Endothelial cell (in vitro differentiated cells): ENCODE measurements at places on chromosomes 6 and 20. TPM values are rescaled to one million over a fixed set of nuclear protein-coding genes. Genes with fewer than 3 reads are reported as not detected.
A peak's percentile ranks its signal among the peaks of the same experiment; 100 is the strongest.

SEL1L2 gene
- total RNA-seq = not detected

CLVS2 gene
- 0.28 TPM for total RNA-seq

TPX2 gene
- 27.2 TPM for total RNA-seq

IMPG1 gene
- total RNA-seq = not detected

HLA-DQB1 gene
- 22.0 TPM for total RNA-seq

TBC1D32 gene
- 12.2 TPM for total RNA-seq

OXT gene
- total RNA-seq = not detected

PAK5 gene
- 0.10 TPM for total RNA-seq

APCDD1L gene
- not detected for total RNA-seq

RPS6KA2 gene
- 105 TPM for total RNA-seq

TDRD6 gene
- 0.21 TPM for total RNA-seq

LPA gene
- total RNA-seq = not detected

FAM8A1 gene
- total RNA-seq = 7.6 TPM

LY86 gene
- not detected for total RNA-seq

MARCKS gene
- total RNA-seq = 669 TPM

EPHA7 gene
- 12.1 TPM for total RNA-seq

COL21A1 gene
- 1.2 TPM for total RNA-seq

DNA sequence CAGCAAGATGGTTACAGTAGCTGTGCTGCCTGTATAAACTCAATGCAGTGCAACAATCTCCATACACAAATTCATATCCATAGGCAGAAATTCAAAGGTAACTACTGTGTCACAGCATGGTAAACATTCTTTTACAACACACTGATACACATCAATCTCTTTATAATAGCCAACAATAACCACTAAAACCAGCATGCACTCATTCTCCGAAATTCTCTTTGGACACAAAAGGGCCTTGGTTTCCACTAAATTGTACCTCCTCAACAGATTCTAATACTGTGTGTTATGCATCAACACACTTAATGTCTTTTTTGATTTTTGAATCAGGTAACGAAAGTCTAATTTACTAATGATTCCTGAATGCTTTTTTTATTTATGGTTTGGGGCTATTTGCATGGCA, 1323.7 kb downstream of the GRIK2 start:
- H3K4me3 ChIP-seq = no peak overlapping the region
- H3K27ac ChIP-seq = no peak overlapping the region
- H3K27me3 ChIP-seq = no peaks in the 10 kb centered on the region

DNA sequence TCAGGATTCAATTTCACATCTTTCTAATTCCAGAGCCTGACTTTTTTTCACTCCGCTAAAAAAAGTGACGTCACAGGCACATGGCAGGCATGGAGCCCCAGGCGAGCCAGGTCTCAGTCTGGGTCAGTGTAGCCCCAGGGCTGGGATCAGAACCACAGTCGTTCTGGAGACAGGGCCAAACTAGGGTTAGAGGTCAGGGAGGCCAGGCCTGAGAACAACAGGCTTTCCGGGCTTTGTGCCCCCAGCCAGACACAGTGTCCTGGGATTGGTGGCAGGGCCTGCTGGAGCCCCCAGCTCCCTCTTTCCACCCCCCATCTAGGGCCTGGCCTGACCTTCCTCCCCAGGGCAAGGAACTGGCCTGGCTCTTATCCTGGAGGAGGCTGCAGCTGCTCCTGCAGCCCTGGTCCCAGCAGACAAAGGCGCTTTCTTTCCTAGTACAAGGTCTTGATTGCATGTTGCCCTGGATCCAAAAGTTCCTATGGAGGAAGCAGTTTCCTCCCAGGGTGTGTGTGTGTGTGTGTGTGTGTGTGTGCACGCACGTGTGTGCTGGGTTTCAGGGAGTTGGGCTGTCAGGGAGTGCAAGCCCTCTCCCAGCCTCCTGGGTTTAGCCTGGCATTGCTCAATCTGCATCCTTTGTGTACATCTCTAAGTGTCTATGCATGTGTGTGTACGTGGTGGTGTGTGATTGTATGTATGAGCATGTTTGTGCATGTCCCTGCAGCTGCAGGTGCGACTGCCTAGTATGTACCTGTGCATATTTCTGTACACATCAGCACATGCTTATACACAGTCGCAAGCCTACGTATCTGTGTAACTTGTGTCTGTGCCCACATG, 26.5 kb upstream of the EMILIN3 start:
- H3K4me3 ChIP-seq = no peak overlapping the region
- H3K27me3 ChIP-seq = peaks cover 9% of the 10 kb centered on the region
- H3K36me3 ChIP-seq = no peaks in the 10 kb centered on the region
- H3K27ac ChIP-seq = no peak overlapping the region
- no peak for DNase-seq

- no peak overlapping the region for H3K4me3 ChIP-seq
- H3K27me3 ChIP-seq = peaks cover 2% of the 10 kb centered on the region
- peak overlapping the region; percentile 84 for H3K27ac ChIP-seq
Observed at GRCh38 chr6:49662892-49663261, 26.2 kb upstream of the RHAG start.

GRCh38 chr6:106546261-106546690, 83.0 kb downstream of the RTN4IP1 start:
- DNase-seq = no peak
- no peak overlapping the region for H3K4me3 ChIP-seq
- H3K27me3 ChIP-seq = peaks cover 2% of the 10 kb centered on the region
- peak overlapping the region; percentile 69 for H3K27ac ChIP-seq
- no peaks in the 10 kb centered on the region for H3K36me3 ChIP-seq
- peaks cover 14% of the 10 kb centered on the region for H3K4me1 ChIP-seq

DNA sequence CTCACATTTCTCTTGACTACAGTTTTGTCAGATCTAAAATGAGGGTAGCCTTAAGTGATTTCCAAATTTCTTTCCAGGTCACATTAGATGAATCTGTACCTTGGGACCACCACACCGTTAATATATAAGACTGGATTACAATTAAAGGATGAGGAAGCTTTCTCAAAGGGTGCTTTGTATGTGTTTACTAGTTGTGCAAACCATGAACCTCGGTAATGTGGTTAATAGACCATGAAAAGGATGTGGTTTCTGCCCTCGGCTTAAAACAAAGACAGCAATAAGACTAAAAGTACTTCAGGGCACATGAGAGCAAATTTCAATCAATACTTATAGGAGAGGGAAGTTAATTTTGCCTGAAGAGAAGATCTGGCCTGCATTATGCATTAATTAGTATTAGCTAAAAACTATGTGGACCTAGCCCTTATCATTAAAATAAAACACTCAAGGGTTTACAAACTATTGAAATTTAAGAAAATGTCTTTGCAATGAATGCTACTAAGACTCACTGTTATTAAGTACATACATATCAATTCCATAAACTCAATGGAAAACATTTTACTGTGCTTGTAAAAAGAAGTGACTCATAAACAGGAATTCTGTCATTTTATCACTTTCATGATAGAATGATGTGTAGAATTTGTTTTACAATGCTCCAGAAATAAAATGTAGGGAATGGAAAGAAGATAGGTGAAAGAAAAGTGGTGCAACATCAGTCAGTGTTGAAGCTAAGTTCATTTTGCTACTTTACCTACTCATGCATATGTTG, 936 bp upstream of the TMX4 start:
- peaks cover 5% of the 10 kb centered on the region for H3K4me1 ChIP-seq
- no peaks in the 10 kb centered on the region for H3K27me3 ChIP-seq
- H3K36me3 ChIP-seq = no peaks in the 10 kb centered on the region
- no peak for DNase-seq
- H3K27ac ChIP-seq = no peak overlapping the region
- peak overlapping the region; percentile 92 for H3K4me3 ChIP-seq

- no peak overlapping the region for H3K27ac ChIP-seq
- peaks cover 3% of the 10 kb centered on the region for H3K27me3 ChIP-seq
- no peaks in the 10 kb centered on the region for H3K4me1 ChIP-seq
- no peak for DNase-seq
- no peak overlapping the region for H3K4me3 ChIP-seq
Observed at GRCh38 chr6:170489836-170490235, 63.3 kb downstream of the PSMB1 start.

GRCh38 chr6:20755631-20756030, 221.4 kb downstream of the CDKAL1 start:
- DNase-seq = no peak
- H3K36me3 ChIP-seq = peaks cover 5% of the 10 kb centered on the region
- no peaks in the 10 kb centered on the region for H3K4me1 ChIP-seq
- H3K4me3 ChIP-seq = no peak overlapping the region

GRCh38 chr20:38725931-38726803, 1.9 kb downstream of the SLC32A1 start:
- H3K27ac ChIP-seq = peak overlapping the region; percentile 12
- peak overlapping the region; percentile 85 for H3K4me3 ChIP-seq
- DNase-seq = peak; percentile 92
- peaks cover 10% of the 10 kb centered on the region for H3K36me3 ChIP-seq
- peaks cover 75% of the 10 kb centered on the region for H3K4me1 ChIP-seq

GRCh38 chr6:136859430-136859829, 37.0 kb downstream of the PEX7 start:
- no peak overlapping the region for H3K4me3 ChIP-seq
- H3K4me1 ChIP-seq = no peaks in the 10 kb centered on the region
- no peaks in the 10 kb centered on the region for H3K27me3 ChIP-seq
- no peaks in the 10 kb centered on the region for H3K36me3 ChIP-seq
- DNase-seq = no peak

DNA sequence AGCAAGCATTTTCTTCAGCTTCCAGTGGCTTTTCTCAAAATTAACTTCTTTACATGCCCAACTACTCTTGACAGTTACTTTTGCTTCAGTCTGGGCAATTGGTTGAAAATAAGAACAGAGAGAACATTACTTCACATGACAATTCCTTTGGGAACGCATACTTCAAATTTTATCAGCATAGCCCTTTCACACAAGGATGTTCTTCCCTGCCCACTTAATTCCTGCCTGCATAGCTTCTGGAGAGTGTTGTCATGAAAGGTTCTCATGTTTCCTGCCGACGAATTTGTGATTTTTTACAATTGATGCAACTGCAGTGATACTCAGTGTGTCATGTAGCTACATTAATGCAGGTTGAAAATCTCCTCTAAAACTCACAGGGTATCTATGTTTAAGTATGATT, 22.0 kb upstream of the SNRNP48 start:
- no peaks in the 10 kb centered on the region for H3K4me1 ChIP-seq
- DNase-seq = no peak
- peak overlapping the region; percentile 31 for H3K27ac ChIP-seq

DNA sequence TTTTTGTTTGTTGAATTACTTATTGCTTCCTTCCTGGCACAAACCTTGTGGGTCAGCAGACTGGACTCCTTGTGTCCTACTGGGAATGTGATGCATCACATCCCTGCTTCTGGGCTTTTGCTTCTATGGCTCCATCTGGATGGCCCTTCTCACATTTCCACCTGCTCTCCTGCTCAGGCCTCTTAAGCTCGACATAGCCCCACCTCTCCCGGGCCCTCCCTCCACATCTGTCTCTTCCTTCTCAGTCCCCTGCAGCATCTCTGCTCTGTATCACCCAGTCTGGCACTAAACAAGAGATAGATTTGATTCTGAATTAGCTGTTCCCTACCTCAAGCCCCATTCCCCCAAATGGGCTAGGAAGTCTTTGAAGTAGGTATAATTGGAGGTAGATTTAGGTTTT, 356.8 kb downstream of the DHX35 start:
- no peak overlapping the region for H3K27ac ChIP-seq
- no peak overlapping the region for H3K4me3 ChIP-seq
- H3K36me3 ChIP-seq = no peaks in the 10 kb centered on the region
- peaks cover 2% of the 10 kb centered on the region for H3K27me3 ChIP-seq
- no peaks in the 10 kb centered on the region for H3K4me1 ChIP-seq
- DNase-seq = no peak

- peaks cover 3% of the 10 kb centered on the region for H3K4me1 ChIP-seq
- DNase-seq = no peak
- no peak overlapping the region for H3K27ac ChIP-seq
- H3K36me3 ChIP-seq = no peaks in the 10 kb centered on the region
- H3K27me3 ChIP-seq = no peaks in the 10 kb centered on the region
- no peak overlapping the region for H3K4me3 ChIP-seq
Observed at GRCh38 chr6:21284166-21284565, 309.4 kb upstream of the SOX4 start.

- peaks cover 15% of the 10 kb centered on the region for H3K36me3 ChIP-seq
- no peaks in the 10 kb centered on the region for H3K4me1 ChIP-seq
- DNase-seq = no peak
- H3K27ac ChIP-seq = no peak overlapping the region
Observed at GRCh38 chr6:148981515-148981914, 234.7 kb downstream of the UST start.

GRCh38 chr6:99614430-99615186, 8.0 kb downstream of the PRDM13 start:
- peak overlapping the region; percentile 75 for H3K4me3 ChIP-seq
- H3K27ac ChIP-seq = peak overlapping the region; percentile 42
- DNase-seq = no peak
- peaks cover 26% of the 10 kb centered on the region for H3K27me3 ChIP-seq
- peaks cover 4% of the 10 kb centered on the region for H3K36me3 ChIP-seq

GRCh38 chr6:152270301-152270925, 366.7 kb downstream of the SYNE1 start:
- H3K36me3 ChIP-seq = no peaks in the 10 kb centered on the region
- no peak for DNase-seq
- H3K4me3 ChIP-seq = no peak overlapping the region
- no peak overlapping the region for H3K27ac ChIP-seq
- no peaks in the 10 kb centered on the region for H3K4me1 ChIP-seq

DNA sequence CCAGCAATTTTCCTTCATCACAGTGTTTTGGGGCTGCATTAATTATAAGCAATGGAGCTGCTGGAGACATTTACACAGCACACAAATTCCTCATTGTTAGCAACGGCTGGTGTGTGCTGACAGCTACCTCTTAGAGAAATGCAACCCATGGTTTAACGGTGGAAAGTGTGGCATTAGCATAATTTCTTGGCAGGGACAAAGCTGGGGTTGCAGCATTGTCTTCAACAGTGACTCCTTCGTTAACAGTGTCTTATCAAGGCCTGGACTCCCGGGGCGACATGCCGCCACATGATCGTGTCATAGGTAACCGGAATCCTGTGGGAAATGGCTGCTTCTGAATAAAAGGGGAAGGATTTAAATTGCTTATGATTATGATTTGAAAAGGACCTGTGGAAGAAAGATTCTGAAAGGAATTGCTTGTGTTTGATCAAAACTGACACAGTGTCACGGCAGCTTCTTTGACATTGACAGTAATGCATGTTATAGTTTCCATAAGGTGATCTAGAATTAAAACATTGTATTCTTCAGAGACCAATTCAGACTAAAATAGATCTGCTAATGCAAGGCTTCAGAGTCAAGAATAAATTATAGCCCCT, 128.0 kb downstream of the UST start:
- peaks cover 8% of the 10 kb centered on the region for H3K4me1 ChIP-seq
- no peak for DNase-seq
- no peak overlapping the region for H3K27ac ChIP-seq
- H3K4me3 ChIP-seq = no peak overlapping the region
